Fibroblast of lung (primary cell): ENCODE measurements at places on chromosomes 5 and 9.

- DNase-seq: no peak
Observed at GRCh38 chr9:34373749-34374148, 2.9 kb downstream of the MYORG start.

DNA sequence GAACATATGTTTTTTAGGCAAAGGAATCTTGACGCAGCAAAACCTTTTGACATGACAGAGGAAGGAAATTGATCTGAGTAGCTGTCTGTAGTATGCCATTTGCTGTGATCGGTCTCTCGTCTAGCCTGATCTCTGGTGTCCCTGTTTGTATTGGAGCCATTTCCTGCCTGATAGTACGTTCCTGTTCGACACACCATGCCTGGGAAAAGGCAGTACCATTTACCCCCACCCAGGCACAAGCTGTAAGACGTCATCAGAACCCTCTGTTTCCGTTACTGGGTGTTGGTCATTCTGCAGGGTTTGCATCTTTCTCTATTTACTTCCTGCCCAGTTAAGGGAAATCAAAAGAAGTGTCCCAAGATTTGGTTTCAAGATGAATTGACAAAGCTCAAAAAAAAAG is 129.7 kb downstream of the CEMIP2 start:
- DNase-seq: no peak

- DNase-seq: peak; percentile 75
Observed at GRCh38 chr9:87540444-87541105, 42.9 kb downstream of the DAPK1 start.

- peak; percentile 6 for DNase-seq
Observed at GRCh38 chr9:9747787-9748186, 865.0 kb downstream of the PTPRD start.

DNA sequence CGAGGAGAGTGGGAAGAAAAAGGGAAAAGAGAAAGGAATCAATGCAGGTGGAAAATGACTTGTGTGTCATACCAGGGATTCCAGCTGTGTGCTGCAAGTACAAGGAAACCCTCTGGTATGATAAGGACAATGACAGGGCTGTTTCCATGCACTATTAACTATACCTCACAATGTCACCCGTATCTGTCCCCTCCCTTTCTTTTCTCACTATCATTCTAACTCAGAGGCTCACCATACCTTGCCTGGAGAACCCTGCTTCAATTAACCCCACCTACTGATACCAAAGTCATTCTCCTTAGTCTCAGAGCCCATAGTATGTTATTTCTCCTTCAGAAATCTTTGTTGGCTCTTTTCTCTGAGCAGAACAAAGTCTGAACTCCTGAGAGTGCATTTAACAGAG is 236.2 kb upstream of the NREP start:
- DNase-seq: no peak

DNA sequence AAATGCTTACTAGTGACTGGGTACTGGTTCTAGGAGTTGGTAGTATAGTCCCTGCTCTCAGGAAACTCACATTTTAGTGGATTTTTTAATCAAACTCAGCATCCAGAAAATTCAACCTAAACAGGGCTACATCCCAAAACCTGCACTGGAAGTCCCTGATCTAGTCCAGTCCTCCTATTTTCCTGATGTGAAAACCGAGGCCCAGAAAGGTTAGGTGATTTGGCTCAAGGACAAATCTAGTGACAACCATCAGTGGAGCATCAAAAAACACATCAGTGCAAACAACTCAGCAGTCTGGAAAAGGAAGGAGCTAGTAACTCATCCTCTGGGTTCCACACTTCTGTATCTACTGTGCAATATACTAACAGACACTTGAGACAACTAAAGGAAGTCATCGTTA is 38.2 kb downstream of the SERINC5 start:
- no peak for DNase-seq

DNA sequence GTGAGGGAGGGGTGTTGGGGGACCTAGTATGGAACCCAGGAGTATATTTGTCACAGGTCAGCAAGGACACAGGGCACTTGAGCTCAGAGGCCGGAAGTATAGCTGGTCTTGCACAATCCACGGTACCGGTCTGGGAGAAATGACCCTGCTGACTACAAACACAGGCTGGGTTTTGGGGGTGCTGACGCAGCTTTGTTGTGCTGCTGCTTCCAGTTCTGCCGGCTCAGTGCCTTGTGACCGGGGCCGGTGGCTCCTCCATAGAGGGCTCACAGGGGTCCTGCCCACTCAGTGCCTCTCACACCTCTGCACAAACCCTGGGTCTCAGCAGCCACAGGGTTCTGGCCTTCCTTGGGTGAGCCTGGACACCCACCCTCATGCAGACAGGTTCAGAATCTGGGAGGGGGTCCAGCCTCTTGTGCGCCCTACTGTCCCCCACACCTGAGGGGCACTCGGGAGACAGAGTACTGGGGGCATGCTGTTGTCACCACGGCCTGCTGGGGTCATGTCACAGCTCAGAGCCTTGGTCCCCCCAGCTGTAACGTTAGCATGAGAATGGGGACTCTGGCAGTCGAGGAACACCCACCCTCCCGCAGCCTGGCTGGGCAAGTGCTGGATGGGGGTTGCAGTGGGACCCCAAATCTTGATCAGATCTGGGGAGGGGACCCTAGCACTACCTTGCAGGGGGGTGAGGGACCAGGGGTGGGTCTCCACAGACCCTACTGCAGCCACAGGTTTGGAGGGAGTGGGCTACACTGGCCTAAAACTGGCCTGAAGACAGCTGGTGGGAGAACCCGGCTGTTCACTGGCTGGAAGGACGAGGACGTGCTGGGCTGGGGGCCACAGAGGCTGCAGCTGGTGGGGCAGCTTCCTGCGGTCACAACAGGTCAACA is 17.7 kb downstream of the NINJ1 start:
- DNase-seq: peak; percentile 40

GRCh38 chr5:147512659-147513379 is 3.0 kb upstream of the DPYSL3 start:
- no peak for DNase-seq

GRCh38 chr9:115209601-115210306 is 91.8 kb upstream of the TNC start:
- DNase-seq: no peak

- peak; percentile 15 for DNase-seq
Observed at GRCh38 chr9:120331913-120332312, 248.1 kb downstream of the CDK5RAP2 start.

- DNase-seq: no peak
Observed at GRCh38 chr5:170541146-170541769, 37.4 kb downstream of the KCNIP1 start.

DNA sequence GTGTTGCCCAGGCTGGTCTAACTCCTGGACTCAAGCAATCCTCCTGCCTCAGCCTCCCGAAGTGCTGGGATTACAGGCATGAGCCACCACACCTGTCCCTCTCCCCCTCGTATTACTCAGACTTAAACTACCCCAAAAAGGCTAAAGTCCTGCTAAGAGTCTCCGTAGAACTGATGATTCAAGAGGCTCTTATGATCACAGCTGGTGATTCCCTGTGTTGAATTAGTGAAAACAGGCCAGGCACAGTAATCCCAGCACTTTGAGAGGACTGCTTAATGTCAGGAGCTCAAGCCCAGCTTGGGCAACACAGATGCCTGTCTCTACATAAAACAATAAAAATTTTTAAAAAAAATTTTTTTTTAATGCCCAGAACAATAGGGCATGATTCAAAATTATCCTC is 9.2 kb downstream of the CDC26 start:
- DNase-seq: no peak

GRCh38 chr5:56733580-56733979 is 81.8 kb upstream of the MAP3K1 start:
- no peak for DNase-seq

- peak; percentile 43 for DNase-seq
Observed at GRCh38 chr9:27276193-27277030, 20.5 kb downstream of the EQTN start.

- no peak for DNase-seq
Observed at GRCh38 chr9:116308076-116308475, 154.5 kb downstream of the PAPPA start.

DNA sequence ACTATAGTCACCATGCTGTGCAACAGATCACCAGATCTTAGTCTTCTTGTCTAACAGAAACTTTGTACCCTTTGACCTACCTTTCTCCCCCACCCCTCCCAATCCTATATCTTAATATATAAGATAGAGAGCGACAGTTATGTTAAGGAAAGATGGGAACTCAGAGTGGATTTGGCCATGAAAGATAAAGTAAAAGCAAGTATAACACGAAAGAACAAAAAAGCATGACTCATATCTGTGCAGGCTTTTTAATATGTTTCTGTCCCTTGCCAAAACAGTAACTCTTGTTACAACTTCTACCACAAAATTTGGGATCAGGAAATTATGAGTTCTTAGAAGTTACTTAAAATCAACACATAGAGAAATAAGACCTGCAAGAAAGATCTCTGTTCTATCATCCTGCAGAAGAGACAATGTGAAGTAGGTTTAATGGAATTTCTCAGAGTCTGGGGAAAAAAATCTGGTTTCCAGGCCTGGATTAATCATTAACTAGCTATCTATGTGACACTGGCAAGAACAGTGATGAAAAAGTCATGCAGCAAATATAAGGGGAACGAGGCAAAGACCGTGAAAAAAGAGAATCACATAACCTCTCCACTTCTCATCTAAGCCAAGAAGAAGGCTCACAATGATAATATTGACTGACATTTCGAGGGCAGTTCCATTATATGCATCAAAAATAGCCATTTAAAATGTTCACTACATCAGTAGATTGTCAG is 18.6 kb downstream of the BAAT start:
- DNase-seq: peak; percentile 14

GRCh38 chr9:99336531-99336930 is 114.4 kb downstream of the SEC61B start:
- DNase-seq: no peak

DNA sequence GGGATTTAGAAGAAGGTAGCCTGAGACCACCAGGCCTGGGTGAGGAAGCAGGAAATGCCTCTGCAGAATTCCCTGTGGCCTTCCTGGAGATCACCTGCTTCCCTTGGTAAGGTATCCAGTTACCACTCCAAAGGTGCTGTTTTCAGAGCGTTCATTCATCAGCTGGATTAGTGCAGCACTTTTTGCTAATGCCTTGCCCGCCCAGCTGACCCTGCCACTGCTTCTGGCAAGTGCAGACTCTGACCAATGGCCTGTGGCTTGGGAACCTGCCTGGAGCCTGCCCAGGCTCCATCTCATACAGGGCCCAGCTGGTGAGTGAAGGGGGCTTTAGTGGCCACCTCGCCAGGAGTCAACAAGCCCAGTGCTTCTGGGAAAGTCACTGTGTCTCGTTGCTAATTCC is 48.6 kb downstream of the FOXI1 start:
- DNase-seq: no peak

DNA sequence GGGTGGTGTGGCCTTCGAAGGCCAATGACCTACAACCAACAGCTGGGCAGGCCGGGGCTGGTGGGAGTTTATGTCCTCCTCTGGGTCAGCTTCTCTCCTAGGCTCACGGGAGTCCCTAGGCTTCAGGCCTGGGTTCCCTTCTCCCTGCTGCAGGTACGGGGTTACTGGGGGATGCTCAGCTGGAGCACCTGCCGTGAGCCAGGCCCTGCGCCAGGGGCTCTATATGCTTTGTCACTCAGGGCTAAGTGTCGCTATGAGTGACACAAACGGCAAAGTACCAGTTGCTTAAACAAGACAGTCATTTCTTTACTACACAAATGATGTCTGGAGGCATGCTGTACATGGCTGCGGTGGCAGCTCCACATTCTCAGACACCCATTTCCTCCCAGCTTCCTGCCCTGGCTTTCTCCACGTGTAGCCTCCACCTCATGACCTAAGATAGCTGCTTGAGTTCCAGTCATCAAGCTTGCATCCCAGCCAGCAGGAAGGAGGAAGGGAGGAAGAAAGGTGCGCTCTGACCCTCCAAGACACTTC is 22.5 kb upstream of the NINJ1 start:
- DNase-seq: no peak

DNA sequence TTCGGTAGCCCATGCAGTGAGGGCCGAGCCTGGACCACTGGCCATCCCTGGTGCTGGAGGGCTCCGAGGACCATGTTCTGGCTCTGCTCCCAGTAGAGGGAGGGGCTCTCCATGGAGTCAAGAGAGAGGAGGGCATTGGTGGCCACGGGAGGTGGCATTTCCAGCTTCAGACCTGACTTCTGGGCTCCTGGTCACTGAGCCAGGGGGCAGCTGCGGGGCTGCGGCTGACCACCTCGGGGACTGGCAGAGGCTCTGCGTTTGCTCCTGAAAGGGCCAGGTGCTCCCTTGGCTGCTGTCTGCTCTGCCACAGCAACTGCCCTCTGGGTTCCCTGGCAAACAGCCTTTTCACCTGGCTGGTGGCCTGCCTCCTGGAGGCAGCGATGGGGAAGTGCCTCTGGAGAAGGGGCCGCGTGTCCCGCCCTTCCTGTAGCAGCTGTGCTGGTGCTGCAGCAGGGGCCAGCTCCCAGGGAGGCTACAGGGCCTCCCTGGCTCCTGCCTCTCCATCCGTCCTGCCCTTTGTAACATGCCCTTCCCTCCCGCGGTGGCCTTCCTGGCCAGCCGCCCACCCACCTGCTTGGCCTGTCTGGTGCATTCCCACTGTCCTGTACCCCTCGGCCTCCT is 144.6 kb downstream of the CACNA1B start:
- no peak for DNase-seq

GRCh38 chr5:111639912-111640311 is 117.1 kb downstream of the NREP start:
- no peak for DNase-seq

DNA sequence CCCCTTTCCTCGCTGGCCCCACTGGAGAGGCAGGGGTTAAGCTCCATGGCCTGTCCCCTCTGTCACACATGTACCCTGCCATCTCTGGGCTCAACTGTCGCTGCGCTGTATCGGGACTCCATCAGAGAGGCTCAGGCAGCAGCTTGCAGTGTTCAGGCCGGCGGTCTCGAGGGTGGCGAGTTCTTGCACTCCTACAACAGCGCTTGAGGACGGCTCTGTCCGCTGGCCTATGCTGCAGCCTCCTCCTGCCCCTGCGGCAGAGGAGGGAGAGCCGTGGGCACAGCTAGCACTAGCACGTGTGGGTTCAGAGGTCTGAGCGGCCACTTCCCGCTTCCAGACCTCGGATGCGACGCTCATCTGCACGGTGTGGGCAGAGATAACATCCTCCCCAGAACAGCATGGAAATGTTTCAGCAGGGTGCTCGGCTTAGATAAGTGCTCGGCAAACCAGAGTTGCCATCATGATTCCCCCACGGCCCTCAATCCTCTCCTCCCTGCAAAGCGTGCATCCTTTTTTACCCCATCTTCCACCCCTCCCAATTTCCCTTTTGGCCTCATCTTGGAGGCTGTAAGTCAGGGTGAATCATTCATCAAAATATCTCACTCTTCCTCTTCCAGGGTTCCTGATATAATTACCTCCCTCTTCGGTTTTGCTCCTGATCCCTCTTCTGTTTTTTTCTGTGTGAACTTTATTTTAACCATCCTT is 41.9 kb upstream of the FUBP3 start:
- DNase-seq: peak; percentile 7

GRCh38 chr9:10268531-10269485 is 344.0 kb downstream of the PTPRD start:
- peak; percentile 66 for DNase-seq

GRCh38 chr9:7118633-7119032 is 360.9 kb downstream of the KDM4C start:
- DNase-seq: no peak

DNA sequence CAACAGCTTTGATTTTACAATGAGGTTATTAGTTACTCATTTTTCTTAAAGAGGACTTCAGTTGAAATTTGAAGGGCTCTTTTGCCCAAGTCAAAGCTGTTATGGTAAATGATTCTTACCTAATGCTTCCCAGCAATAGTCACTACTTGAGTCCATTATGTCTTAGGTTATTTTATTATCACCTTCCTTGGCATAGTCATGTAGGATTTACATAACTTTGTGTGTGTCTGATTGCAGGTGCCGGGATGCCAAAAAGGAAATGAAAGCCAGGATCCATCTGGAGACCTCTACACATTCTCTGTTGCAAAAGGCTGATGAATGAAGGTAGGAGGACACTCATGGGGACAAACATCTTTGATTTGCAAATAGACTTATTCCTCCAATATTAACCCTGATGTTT is 38.8 kb upstream of the PLPPR1 start:
- DNase-seq: no peak
